B cell (primary cell): ENCODE measurements at places on chromosomes 5 and 9.

- DNase-seq, result peak; percentile 3
Measured at GRCh38 chr9:104386425-104387069, 117.5 kb upstream of the OR13F1 start.

GRCh38 chr5:25579111-25579510 lies 934.3 kb upstream of the CDH10 start:
- DNase-seq, result no peak

GRCh38 chr5:43140286-43140685 lies 19.6 kb downstream of the ZNF131 start:
- DNase-seq, result no peak

DNA sequence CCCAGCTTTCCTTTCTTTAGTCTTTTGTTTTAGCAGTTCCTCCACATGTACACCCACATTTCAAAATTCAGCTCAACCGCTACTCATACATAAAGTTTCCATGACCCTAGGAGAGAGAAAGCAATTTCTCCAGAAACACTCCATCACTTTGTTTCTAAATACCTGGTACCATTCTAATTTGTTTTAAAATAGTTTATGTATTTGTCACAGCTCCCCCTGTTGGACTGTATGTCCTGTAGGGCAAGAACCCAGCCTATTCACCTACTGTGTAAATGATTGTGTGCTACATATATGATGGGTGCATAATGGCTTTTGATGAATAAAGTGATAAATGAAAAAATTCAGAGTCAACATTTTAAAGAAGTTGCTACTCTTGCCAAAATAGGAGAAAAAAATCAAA lies 139.1 kb downstream of the COX7C start:
- DNase-seq, result no peak

DNA sequence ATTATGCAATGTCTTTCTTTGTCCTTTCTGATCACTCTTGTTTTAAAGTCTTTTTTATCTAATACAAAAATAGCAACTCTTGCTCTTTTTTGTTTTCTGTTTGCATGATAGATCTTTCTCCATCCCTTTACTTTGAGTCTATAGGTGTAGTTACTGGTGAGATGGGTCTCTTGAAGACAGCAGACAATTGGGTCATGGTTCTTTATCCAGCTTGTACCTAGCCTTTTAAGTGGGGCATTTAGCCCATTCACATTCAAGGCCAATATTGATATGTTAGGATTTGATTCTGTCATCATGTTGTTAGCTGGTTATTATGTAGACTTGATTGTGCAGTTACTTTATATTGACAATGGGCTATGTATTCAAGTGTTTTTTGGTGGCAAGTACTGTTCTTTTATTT lies 245.9 kb upstream of the TARS1 start:
- no peak for DNase-seq

DNA sequence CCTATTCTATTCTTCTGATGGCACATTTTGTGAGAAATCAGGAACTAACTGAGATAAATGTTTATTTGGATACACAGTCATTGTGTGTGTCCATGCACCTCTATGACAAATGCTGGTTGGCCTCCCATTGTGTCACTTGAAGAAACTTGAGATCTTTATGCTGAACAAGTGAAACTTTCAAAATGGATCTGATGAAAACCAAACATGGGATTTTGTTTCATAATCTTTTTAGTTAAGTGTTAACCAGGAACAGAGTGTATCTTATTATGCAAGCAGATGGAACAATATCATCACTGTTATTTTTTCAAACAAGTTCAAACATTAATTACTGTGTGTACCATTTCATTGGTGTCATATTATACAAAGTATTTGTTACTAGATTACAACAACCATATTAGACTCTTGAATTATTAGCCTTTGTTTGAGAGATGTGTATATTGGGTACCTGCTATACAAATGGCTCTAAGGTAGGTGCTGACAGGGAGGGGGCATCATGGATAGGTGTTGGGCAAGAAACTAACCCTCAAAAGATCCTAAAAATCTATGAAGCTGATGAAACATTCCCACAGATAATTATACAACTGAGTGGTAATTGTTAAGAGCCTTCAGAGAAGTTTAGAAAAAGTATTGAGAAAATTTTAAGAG lies 159.8 kb downstream of the PALM2AKAP2 start:
- DNase-seq, result no peak
